T-helper 1 cell (primary cell): ENCODE measurements at places on chromosomes 6 and 20.

- no peak for DNase-seq
Observed at GRCh38 chr6:137102050-137102848, 57.5 kb upstream of the IL20RA start.

- no peak for DNase-seq
Observed at GRCh38 chr6:7910298-7910653, 312 bp downstream of the TXNDC5 start.

DNA sequence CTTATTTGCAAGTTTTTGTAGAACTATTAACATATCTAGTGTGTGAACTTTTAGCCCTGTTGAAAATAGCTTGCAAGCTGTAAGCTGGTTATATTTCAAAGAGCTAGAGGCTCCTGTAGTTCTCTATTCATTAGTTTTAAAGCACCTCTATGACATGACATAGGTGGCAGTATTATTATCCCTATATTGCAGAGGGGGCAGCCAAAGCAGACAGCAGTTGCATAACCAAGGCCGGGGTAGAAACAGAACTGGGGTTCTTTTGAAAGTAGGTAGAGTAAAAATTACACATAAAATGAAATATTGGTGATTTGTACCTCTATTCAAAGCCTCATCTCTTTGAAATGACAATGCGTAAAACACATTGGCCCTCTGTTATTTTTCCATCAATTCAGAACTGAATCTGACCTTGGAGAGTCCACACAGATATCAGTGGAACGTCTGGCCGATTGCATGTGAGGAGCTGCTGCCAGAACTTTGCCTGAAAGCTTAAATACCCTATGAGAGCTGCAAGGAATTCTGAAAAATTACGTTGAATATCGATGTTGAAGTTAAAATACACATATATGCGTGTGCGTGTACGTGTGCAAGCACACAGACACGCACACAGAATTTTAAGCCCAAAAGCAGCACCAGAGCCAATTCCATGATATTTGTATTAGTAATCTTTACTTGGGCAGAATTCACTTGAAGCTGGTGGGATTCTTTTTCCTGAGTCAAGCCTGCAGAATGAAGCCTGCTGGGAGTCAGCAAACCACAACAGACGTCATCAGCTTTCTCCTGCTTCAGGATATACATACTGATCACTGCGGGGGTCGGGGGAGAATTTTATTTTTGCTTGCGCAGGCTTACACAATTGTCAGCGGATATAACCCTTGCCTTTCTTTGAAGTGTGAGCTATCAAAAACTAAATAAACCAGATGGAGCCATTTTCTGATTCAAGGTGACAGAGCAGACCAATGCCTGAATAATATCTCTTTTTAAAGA lies 163.2 kb downstream of the PDE7B start:
- no peak for DNase-seq

DNA sequence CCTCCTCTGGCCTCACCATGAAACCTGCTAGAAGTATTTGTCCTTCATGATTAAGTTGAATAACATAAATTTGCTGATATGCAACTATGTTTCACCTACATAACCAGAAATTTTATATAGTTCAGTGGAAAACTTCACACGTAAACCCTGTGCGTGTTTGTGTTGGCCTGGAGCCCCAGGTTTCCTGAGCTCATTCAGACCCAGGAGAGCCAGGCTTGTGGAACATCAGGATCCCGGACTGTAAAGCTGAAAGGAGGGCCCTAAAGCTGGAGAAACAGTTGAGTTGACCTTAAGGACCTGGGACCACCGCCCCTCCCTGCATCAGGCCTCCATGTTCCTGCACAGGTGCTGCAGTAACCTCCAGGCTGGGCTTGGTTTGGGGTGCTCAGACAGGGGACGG lies 3.1 kb upstream of the SPATS1 start:
- DNase-seq: no peak

DNA sequence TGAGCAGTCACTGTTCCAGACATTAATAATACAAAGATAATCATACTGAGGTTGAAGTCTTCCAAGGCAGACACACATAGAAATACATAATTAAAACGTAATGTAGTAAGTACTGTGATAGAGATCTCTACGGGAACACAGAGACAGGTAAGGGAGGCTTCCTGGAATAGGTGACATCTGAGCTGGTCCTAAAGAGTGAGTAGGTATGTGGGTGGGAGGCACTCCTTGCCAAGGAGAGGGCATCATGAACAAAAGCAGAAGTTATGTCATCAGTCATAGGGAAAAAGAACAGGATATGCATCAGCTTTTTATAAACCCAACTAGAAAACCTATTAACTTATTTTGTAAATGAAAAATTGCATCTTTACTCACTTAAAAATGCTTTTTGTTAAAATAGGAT lies 110.0 kb downstream of the MAP7 start:
- no peak for DNase-seq

GRCh38 chr20:56929606-56930005 lies 300.5 kb downstream of the TFAP2C start:
- no peak for DNase-seq

GRCh38 chr20:40305303-40305702 lies 383.7 kb downstream of the MAFB start:
- DNase-seq: no peak

DNA sequence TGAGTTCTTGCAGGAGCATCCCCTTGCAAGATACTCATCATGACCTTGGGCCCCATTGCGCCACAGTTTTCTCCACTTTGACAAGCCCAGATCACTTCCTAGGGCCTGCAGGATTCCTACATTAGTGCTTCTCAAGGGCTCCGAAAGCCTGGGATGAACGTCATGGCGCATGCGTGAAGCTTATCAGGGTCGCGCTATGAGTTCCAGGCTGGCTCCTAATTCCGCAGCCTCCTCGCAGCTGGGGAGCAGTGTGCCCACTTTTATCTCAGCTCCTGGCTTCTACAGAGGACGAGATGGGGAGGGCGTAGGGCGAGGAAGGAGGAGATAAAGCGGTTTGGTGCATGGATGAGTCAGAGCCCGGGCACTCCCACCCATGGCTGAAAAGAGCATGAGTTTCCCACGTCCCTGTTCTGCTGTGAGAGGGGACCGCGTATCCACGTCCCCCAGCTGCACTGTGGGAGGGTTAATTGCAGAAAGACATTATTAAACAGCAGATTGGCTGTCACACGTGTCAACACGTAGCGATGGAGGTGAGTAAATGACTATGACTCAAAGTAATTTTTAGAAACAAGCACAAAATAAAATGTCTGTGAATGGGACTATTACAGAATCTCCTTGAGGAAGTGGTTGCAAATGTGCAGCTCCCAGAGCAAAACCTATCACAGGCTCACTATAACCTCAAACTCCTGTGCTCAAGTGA lies 72.9 kb upstream of the DSP start:
- no peak for DNase-seq

GRCh38 chr6:82589509-82590206 lies 226.0 kb downstream of the TPBG start:
- no peak for DNase-seq

DNA sequence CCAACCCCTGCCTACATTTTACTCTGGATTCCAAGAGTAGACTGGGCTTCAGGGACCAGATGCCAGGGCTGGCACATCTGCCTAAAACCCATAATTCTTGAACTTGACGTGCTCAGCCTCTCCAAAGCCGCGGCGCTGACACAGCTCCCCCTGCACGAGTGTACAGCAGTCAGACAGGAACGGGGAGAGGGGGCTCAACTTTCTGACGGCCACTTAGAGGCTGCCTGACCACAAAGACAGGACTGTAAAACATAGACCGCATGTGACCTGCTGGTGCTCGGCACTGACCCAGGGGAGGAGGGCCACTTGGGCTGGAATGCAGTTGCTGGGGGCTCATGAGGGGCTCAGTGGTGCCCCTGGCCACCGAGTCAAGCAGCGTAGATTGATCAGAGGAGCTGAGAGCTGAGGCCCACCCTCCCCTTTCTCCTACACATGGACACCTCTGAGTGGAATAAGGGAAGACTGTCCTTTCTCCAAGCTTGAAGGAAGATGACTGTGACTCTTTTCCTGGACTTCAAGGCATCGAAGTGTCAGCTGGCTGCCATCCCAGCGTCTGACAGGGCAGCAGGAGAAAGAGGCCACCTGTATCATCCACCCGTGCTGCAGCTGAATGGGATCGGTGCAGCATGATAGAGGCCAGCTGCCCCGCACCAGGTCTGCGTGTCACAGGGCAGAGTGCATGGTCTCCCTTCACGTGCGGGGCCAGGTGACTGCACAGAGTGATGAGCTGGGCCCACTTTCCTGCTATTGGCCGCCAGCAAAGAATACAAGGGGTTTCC lies 171.3 kb upstream of the AGPAT4 start:
- DNase-seq: no peak

GRCh38 chr6:45115696-45116095 lies 212.4 kb upstream of the RUNX2 start:
- no peak for DNase-seq
